ENCODE measurements at places on chromosomes 2 and 18.

- DNase-seq = no peak
Measured at GRCh38 chr2:46438102-46438501, 41.3 kb upstream of the TMEM247 start.

- no peak for DNase-seq
Measured at GRCh38 chr18:52007105-52007504, 332.9 kb upstream of the DCC start.

- no peak for DNase-seq
Measured at GRCh38 chr2:108820482-108820881, 33.9 kb downstream of the CCDC138 start.

GRCh38 chr2:141311430-141311829 is 819.4 kb downstream of the LRP1B start:
- DNase-seq = no peak

DNA sequence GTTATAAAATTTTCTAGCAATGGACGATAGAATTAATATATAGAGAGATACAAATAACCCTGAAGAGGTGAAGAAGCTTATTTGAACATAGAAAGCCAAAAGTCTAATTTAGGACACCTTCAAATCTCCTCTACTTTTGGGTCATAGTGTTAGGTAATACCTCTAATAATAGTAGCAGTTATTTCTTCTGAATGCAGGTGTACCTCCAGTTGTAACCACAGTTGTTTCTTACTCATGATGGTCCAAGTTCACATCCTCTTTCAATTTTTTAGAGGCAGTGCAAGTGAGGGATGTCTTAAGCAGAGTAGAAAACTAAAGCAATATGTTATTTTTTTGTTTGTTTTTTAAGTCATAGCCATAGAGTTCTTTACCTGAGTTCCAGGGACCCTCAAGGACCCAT is 429.5 kb downstream of the CCDC85A start:
- DNase-seq = no peak

DNA sequence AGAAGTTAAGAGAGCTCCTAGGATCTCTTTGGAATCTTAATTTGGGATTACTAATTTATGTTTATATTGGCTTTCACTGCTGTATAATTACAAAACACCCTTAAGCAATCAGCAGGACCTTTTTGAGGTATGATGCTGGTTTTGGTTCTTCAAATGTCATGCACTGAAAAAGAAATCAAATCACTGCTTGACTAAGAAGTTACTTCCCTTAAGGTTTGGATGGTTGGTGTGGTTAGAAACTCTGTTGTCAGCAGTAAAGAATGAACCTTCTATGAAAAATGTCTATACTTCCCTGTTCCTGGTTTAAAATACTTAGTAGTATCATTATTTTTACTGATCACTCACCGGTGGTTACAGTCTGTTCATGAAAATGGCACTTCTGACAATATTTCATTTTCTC is 5.5 kb downstream of the COLEC12 start:
- no peak for DNase-seq

GRCh38 chr2:42569883-42570282 is 1.5 kb downstream of the MTA3 start:
- no peak for DNase-seq

DNA sequence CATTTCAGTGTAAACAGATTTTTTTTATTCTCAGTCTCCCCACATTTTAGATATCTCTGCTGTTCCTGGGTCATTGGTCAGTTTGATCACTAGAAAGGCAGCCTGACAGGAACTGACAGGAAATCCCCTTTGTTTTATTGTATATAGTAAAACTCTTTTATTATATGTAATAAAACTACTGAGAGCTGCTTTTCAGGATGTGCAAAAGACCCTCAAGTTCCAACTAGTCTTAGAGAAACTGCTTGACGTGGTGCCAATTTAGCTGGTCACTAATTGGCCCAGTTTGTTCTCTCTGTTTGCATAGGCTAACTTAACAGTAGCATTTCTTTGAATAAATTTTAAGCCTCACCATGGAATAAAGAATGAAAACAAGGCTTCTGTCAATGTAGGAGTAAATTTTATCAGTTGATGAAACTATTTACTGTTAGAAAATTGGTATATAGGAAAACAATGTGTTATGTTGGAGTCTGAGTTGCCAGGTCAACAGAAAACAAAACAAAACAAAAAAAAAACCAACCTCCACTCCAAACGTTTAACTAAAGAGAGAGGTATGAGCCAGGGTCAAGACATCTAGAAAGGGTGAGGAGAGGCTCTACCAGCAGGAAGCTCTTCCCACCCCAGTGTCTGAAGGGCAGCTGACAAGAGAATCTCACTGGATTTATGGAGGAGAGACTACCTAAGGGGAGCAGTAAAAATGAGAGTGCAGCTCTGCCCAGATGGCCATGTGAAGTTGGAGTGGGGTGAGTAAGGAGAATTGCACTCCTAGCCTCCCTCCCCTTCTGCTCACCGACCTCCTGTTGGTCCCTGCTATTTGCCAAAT is 184.6 kb downstream of the ST6GAL2 start:
- DNase-seq = no peak

DNA sequence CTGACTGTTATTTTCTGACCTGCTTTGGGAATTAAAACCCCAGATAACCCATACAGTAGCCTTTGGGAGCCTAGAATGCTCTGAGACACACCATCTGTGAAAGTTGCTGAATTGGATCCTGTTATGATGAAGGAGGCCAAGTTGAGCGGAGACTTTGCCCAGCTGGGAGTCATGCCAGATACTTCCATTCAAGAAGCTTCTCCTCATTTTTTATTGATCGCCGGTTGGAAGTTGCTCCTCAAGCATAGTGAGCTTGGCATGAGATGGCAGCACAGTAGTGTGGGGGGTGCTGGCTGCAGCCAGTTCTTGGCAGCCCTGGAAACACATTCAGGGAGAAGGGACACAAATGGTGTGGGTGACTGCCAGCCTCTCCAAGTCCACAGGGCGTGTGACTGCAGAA is 270.7 kb upstream of the NRP2 start:
- DNase-seq = no peak

GRCh38 chr18:7980656-7981055 is 413.5 kb downstream of the PTPRM start:
- no peak for DNase-seq

GRCh38 chr2:74887445-74887951 is 53.6 kb downstream of the HK2 start:
- DNase-seq = no peak

GRCh38 chr2:53778536-53779162 is 8.1 kb downstream of the ASB3 start:
- DNase-seq = no peak

DNA sequence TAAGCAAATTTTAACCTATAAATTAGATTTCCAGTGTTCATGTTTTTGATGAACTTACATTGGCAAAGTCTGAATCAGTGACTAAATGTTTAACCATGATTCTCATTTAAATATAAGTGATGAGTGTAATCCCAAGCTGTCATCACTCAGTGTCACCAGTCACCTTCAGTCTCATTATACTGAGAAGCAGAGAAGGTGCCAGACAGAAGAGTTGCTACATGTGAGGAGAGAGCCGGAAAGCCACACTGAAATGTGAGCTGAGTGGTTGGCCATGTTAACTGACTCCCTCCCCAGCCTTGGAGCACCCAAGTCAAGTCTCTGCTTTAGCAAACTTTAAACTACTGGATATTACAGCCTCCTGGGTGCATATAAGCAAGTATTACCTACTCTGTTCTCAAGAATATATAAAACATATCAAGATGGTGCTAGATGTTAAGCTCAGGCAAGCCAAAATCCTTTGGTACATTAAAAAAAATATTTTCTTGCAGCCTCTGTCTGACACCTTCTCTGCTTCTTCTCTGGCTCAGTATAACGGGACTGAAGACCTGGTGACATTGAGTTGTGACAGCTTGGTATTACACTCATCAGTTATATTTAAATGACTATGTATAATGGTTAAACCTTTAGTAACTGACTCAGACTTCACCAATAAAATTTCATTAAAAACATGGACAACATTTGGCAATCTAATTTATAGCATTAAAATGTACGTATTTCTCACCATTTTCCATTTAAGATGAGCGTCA is 75.8 kb upstream of the MAP3K20 start:
- no peak for DNase-seq

GRCh38 chr2:101696272-101697123 is 1.0 kb upstream of the MAP4K4 start:
- no peak for DNase-seq

DNA sequence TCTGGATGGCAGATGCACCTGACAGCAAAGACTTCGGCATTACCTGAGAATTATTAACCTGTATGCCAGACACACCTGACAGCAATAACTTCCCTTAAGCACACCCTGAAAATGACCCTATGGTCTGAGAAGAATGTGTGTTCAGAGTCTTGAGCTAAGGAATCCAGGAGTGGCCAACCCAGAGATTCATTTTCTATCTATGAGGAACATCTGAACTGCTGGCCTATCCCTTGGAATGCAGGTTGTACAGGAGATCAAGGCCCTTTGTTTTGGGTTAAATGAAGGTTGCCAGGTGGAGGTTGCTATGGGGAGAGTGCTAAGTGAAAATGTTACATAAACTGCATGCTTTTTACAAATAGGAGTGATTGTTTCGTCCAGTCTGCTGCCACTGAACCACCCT is 200.9 kb upstream of the MEIS1 start:
- no peak for DNase-seq

DNA sequence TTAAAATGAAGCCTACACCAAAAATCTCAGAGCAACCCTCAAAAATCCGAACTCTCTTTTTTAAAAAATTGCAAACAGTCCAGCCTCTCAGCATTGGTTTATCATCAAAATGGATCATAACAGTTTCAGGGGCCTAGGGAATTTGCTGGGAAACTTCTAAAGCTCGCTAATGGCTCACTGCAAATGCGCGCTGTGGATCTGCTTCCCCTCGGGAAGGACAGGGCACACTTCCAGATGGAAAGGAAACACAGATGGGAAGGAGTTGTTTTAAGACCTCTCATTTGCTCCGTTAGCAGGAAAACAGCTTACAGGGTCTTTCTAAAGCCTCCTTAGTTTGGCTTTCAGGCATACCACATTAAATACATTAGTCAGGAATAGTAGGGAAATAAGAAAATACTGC is 27.2 kb downstream of the FECH start:
- DNase-seq = no peak

GRCh38 chr18:37552286-37552685 is 13.3 kb downstream of the CELF4 start:
- no peak for DNase-seq

- no peak for DNase-seq
Measured at GRCh38 chr18:8623549-8624106, 14.4 kb downstream of the RAB12 start.
